Iris pigment epithelial cell (primary cell): ENCODE measurements at places on chromosomes 4 and X.
A peak's percentile ranks its signal among the peaks of the same experiment; 100 is the strongest.

- DNase-seq = peak; percentile 11
Observed at GRCh38 chr4:105709081-105709450, 482 bp downstream of the GSTCD start.

- DNase-seq = peak; percentile 41
Observed at GRCh38 chr4:14018191-14018853, 390.8 kb upstream of the BOD1L1 start.

DNA sequence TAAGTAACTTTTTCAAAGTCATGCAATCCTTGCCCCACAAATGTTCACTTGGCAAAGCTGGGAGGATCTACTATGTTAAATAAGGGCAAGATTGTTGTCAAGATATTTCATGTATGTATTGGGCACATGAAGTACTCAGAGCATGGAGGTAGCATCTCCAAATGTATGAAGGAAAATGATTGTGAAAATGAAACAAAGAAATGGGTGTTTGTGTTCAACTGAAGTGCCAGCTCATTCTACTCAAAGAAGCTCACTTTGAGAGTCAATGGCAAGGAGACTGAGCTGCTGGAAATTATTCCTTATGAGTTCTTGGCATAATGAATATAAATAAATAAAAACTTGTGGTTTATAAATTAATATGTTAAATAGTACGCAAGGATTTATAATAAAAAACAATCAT lies 124.5 kb upstream of the ARSJ start:
- DNase-seq = no peak

DNA sequence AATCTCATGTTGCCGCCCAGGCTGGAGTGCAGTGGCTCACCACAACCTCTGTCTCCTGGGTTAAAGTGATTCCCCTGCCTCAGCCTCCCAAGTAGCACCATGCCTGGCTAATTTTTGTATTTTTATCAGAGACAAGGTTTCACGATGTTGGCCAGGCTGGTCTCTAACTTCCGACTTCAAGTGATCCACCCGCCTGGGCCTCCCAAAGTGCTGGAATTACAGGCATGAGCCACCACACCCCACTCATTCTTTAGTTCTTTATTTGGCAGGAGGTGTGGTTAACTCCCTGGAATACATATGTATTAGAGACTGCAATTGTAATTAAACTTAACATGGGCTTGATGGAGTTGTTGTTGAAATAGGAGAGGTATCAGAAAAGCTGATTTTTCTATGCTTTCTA lies 1396.9 kb upstream of the IGFBP7 start:
- no peak for DNase-seq

DNA sequence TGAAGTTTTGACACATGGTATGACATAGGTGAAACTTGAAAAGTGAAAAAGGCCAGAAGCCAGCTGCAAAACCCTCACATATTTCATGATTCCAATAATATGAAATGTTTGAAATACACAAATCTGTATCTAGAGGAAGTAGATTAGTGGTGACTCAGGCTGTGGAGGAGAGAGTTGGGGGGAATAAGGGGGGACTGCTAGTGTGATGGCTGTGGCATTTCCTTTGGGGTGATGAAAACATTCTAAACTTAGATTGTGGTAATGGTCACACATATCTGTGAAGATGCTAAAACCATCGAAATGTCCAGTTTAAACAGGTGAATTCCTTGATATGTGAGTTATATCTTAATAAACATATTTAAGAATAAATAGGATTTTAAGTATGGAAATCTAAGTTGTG lies 343.5 kb upstream of the SFRP2 start:
- DNase-seq = peak; percentile 12

DNA sequence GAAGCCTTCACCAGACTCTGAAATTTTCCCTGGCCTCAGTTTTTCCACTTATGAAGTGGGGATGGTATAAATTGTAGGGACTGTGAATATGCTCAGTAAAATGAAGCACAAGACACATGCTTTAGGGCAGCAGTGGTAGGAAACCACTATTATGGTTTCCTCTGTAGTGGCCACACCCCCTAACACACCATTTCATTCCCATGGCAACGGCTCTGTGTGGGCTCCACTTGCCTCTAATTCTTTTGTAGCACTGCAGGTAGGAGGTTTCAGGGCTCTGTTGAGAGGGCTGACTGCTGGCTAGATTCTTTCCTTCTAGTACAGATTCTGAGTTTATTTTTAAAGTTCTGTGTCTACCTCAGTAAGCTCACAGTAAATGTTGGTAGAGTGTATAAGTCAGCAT lies 3.5 kb upstream of the VMA21 start:
- no peak for DNase-seq

GRCh38 chrX:7132335-7133049 lies 15.0 kb upstream of the STS start:
- DNase-seq = peak; percentile 87

- DNase-seq = peak; percentile 63
Observed at GRCh38 chrX:96372313-96373046, 312.2 kb upstream of the DIAPH2 start.

GRCh38 chrX:134625315-134625718 lies 33.0 kb downstream of the PLAC1 start:
- DNase-seq = no peak

- DNase-seq = peak; percentile 20
Observed at GRCh38 chrX:94057385-94057784, 383.4 kb downstream of the FAM133A start.

- DNase-seq = peak; percentile 87
Observed at GRCh38 chr4:76704133-76704881, 193.6 kb downstream of the SOWAHB start.

DNA sequence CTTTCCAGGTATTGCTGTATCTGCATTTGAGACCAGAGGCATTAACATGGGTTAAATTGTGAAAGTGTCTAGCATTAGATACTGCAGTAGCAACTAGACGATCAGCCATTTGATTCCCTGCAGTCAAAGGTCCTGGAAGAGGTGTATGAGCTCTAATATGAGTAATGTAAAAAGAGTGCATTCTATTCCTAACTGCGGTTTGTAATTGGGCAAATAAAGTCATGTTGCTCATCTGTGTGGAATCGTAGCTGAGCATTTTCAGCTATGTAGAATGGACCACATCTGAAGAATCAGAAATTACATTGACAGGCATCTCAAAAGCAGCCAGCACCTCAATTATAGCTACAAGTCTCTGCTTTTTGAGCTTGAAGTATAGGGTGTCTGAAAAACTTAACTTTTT lies 157.6 kb downstream of the ZNF518B start:
- DNase-seq = no peak

DNA sequence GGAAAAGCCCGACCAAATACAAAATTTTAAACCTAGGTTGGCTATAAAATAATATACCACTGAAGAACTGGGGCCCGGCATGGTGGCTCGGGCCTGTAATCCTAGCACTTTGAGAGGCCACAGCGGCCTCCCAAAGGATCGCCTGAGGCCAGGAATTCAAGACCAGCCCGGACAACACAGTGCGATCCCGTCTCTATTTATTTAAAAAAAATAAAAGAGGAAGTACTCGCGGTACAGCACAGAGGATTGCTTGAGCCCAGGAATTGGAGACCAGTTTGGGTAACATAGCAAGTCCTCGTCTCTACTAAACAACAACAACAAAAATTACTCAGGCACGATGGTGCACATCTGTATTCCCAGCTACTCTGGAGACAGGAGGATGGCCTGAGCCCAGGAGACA lies 44.8 kb upstream of the CDKN2AIP start:
- no peak for DNase-seq

DNA sequence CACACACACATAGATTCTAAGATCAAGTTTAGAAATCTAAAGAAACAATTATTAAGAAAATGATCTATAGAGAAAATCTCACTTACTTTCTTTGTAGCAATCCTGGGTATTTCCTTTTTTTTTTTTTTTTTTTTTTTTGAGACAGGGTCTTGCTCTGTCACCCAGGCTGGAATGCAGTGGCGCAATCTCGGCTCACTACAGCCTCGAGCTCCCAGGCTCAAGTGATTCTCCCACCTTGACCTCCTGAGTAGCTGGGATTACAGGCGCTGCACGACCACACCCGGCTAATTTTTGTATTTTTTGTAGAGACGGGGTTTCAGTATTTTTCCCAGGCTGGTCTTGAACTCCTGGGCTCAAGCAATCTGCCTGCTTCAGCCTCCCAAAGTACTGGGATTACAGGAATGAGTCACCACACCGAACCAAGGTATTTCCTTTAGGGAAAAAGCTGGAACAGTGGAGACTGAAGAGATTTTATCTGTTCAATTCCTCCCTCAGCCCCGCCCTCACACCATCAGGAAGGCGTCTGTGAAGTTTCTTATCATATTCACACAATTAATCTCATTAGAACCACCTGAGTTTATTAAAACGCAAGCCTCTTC lies at the start of gene TRIML2:
TRIML2 (minus strand) TSS at position 447 of the 599 bp plus-strand sequence. CDS start 4,235 bp downstream, outside the sequence.
- peak; percentile 20 for DNase-seq

DNA sequence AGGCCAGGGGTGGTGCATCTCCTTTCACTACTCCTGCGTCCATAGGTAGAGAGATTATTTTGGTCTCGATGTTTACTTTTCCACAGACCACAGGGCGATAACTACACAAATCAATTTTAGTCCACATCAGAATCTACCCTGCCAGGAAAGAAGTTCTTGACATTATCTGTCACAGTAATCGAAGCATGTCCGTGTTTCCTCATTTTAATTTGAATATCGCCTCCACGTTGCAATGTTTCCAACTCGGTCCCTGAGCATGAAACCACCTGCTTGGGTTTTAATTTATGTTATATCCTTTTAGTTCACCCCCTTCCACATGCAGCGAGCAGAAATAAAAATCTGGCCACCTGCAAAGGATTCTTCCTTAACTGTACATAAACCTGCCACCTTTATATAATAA lies 100.1 kb upstream of the ATXN3L start:
- DNase-seq = no peak

- DNase-seq = peak; percentile 95
Observed at GRCh38 chr4:123340381-123340701, 56.3 kb upstream of the SPRY1 start.

GRCh38 chrX:44344687-44345086 lies 1.2 kb upstream of the EFHC2 start:
- DNase-seq = no peak

GRCh38 chr4:101418055-101418454 lies 70.7 kb upstream of the PPP3CA start:
- no peak for DNase-seq

GRCh38 chr4:104138116-104138515 lies 356.6 kb downstream of the CXXC4 start:
- DNase-seq = no peak
